Activated T-cell treated with anti-CD3 and anti-CD28 coated beads for 4 hours (primary cell): ENCODE measurements at places on chromosomes 7 and 10.

DNA sequence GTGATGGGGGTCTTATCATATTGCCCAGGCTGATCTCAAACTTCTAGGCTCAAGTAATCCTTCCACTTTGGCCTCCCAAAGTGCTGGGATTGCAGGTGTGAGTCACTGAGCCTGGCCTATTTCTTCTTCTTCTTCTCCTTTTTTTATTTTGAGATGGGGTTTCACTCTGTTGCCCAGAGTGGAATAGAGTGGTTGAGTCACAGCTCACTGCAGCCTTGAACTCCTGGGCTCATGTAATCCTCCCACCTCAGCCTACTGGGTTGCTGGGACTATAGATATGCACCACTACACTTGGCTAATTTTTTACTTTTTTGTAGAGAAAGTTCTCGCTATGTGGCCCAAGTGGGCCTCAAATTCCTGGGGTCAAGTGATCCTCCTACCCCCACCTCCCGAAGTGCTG lies 124.3 kb downstream of the SKIDA1 start:
- no peak for DNase-seq

DNA sequence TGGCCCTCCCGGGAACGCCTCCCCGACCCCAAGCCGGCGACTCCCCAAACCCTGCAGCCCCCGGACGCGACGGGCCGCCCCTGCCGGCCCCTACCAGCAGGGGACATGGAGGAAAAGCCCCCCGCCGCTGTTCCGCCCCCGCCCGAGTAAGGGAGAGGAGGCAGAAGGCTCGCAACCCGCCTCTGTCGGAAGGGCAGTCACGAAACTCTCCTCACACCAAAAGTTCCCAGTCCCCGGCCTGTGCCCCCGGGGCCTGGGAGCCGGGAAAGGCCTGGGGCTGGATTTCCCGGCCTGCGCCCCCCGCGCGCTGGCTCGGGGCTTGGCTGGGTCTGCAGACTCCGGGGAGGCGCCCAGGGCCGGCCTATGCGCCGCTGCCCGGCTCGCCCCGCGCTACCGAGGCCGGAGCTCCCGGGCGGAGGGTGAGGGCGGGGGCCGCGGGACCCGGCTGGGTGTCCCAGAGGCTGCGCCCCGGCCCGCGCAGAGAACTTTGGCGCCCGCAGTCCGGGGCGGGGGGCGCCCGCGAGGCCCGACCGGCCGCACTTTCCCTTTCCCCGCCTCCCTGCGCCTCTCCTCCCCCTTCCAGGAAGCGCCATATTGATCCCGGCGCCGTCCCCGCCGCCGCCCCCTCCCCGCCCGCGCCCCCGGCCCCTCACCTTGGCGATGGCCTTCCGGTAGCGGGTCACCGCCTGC lies 728 bp downstream of the PARD3 start:
- no peak for DNase-seq

GRCh38 chr7:157513162-157513621 lies 176.4 kb downstream of the DNAJB6 start:
- no peak for DNase-seq

- no peak for DNase-seq
Measured at GRCh38 chr10:121532292-121532864, 65.9 kb downstream of the FGFR2 start.

- DNase-seq, result no peak
Measured at GRCh38 chr10:4004144-4004543, 219.1 kb upstream of the KLF6 start.

DNA sequence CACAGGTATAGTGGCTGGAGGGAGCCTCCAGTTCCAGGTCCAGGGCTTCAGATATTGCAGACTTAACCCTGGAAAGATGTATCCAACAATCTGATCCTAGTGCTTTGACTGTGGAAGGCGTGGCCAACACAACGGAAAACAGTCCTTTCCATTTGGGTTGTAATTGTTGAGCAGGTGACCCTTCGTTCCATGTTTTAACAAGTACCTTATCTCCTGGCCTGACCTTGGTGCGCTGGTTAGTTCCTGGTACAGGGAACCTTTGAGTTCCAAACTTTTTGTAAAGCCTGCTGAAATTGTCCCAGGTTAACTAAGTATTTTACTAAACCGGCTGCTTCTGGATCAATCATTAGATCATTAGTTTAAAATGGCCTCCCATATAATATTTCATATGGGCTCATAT lies 23.9 kb upstream of the GIMAP6 start:
- DNase-seq, result no peak

- DNase-seq, result no peak
Measured at GRCh38 chr10:46541735-46542566, 14.5 kb downstream of the GPRIN2 start.

DNA sequence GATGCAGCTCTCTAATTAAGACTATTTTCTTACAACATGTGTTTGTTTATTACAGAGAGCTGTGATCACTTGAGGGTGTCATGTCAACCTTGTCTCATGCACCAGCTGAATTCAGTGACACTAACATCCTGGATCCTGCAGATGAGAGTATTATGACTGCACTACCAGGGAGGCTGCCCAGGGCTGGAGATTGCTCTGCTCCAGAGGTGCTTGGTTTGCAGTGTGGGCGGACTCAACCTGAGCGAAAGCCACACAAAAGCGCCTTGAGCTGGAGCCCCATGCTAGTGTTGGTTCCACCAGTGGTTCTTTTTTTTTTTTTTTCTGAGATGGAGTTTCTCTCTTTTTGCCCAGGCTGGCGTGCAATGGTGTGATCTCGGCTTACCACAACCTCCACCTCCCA lies 33.8 kb upstream of the ATXN7L1 start:
- DNase-seq, result no peak
